ENCODE measurements at places on chromosomes 7 and 10.

DNA sequence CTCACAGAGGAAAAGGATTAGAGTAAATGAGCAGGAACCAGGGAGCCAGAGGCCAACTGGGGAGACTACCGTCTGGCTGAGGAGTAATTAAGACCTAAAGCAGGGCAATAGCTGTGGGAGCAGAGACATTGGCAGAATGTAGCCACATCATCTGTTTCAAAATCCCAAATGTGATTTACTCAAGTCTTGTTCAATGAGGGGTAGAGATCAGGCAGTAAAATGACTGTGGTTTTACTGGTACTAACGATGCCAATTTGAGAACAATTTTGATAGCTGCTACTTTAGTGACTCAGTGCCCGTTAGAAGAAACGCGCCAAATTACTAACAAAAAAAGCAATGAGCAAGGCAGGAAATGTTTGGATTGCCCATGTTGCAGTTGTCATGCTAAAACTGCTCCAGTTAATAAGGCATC lies 12.7 kb upstream of the MIOS start:
- peak; percentile 76 for DNase-seq
- peak overlapping the region; percentile 25 for H3K4me3 ChIP-seq
- no peaks in the 10 kb centered on the region for H3K27me3 ChIP-seq
- peaks cover 33% of the 10 kb centered on the region for H3K4me1 ChIP-seq

DNA sequence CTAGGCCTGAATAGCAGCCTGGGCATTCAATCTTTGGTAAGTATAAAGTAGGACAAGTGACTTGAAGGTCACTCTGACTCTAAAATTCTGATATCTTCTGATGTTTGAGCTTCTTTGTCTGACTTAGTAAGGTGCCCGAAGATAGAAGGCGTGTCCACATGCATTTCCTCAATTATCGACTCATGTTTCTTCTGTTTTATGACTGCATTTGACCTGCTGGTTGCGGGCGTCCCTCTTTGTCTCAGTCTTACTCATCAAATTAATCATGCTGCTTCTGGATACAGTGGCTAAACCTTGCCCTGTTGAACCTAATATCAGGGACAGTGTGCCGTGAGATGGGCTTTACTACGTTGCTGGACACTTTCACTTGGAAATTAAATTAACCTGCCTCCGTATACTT lies 534.1 kb downstream of the SDK1 start:
- H3K4me1 ChIP-seq, result no peaks in the 10 kb centered on the region
- no peak overlapping the region for H3K4me3 ChIP-seq
- no peaks in the 10 kb centered on the region for H3K36me3 ChIP-seq
- no peaks in the 10 kb centered on the region for H3K27me3 ChIP-seq

GRCh38 chr10:132370426-132371340 lies 26.3 kb upstream of the PWWP2B start:
- H3K4me3 ChIP-seq, result no peak overlapping the region
- no peaks in the 10 kb centered on the region for H3K36me3 ChIP-seq
- H3K27ac ChIP-seq, result no peak overlapping the region
- H3K4me1 ChIP-seq, result no peaks in the 10 kb centered on the region
- DNase-seq, result no peak
- no peaks in the 10 kb centered on the region for H3K27me3 ChIP-seq

DNA sequence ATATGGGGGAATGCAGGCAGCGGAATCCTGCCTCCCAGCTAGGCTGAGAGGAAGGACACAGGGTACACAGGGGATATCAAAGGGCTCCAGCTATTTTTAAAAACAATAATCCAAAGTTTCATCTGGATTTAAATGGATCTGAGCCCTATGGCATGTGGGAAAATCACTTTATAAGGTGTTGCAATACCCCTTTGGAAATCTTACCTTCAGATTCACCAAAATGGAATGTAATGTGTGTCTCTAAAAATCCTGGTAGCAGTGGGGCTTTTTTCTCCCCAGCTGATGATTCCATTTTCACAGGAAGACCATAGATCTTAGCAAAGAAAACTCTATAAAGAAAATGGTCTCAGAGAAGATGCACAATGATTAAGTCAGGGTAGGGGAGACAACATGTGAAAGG lies 722.2 kb downstream of the PARD3 start:
- no peaks in the 10 kb centered on the region for H3K27me3 ChIP-seq
- DNase-seq, result no peak
- no peak overlapping the region for H3K4me3 ChIP-seq
- H3K36me3 ChIP-seq, result no peaks in the 10 kb centered on the region

Data from gastrocnemius medialis (tissue), 4 donors.